Ovary (tissue), 10 donors: ENCODE measurements at places on chromosomes 3 and 15.

- DNase-seq: no peak
These were observed 573.2 kb downstream of the DIPK2A start for GRCh38 chr3:144544871-144545270.

GRCh38 chr15:49877117-49877872 is 241.7 kb downstream of the ATP8B4 start:
- no peak for DNase-seq

GRCh38 chr3:18454766-18455165 is 29.6 kb upstream of the SATB1 start:
- DNase-seq: no peak

DNA sequence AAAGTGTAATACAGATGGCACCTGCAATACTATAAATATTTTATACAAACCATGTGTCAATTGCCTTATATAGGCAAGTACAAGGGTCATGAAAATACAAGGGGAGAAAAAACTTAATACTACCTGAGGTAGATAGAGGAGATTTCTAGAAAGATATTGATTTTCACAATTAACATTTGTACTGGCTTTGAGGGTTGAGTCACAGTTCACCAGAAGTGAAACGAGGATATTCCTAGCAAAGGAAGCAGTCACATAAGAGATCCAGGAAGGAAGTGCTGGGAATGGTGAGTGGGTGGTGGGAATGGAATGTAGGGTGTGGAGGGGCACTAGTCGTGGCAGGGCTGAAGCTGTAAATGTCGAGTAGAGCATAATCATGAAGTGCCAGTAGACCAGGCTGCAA is 108.7 kb downstream of the P2RY1 start:
- DNase-seq: no peak

- DNase-seq: no peak
These were observed 114.8 kb downstream of the EOMES start for GRCh38 chr3:27607370-27607769.
